CD14-positive monocyte (primary cell): ENCODE measurements at places on chromosomes 6 and 20.
A peak's percentile ranks its signal among the peaks of the same experiment; 100 is the strongest.

- DNase-seq, result no peak
Observed at GRCh38 chr20:41245086-41245707, 72.3 kb downstream of the ZHX3 start.

DNA sequence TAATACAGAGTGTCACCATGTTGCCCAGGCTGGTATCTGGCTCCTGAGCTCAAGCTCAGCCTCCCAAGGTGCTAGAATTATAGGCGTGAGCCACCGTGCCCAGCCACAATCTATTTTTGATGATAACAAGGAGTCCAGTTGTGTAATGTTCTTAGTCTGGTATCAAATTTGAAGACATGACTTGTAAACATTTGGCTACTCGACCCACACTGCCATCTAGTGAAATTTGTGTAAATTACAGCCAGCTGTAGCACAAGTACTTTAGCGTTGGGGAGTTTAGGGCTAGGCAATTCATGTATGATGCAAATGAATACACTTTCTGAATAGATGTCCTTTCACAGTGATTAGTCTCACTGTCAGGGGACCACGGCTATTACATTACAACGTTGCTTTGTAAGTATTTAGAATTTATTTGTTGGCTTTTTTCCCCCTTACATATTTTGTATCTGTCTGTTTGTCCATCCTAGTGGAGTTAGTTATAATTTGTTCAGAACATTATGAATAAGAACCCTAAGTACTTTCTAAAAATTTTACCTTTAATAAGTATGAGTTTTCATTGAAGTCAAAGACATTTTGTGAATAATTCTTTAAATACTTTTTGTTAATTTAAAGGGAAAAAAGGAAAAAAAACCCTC is 139.7 kb downstream of the PRDM13 start:
- peak; percentile 39 for DNase-seq

DNA sequence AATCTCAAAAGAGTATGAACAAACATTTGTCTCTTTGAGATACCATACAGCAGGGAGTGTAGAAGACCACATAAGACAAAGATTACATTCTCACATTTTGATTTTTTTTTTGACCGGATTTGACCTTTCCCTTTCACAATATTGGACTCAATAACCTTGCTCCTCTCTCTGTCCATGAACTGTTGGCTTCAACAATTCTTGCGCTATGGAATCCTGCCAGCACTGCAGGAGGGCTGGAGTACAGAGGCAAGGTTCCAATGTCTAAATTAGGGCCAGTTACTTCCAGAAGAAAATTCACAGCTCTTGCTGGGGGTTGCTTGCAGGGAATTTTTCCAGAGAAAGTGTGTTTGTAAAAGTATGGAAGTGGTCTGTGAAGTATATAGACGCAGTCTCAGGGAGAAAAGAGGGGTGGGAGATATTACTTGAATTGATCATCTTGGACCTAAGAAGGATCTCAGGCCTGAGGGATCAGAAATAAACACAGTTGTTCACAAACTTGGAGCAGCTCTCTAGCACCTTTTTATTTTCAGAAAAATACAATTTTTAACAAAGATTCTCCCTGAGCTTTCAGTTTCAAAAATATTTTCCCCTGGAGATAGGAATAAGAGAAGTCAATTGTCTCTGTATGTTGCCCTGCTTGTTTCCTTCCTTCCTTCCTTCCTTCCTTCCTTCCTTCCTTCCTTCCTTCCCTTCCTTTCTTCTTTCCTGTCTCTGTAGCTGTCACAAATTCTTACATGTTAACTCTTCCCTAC is 765.9 kb downstream of the BCKDHB start:
- DNase-seq, result no peak

GRCh38 chr6:167892835-167893815 is 66.4 kb downstream of the AFDN start:
- no peak for DNase-seq

- no peak for DNase-seq
Observed at GRCh38 chr6:150636808-150637207, 37.1 kb downstream of the PLEKHG1 start.

- DNase-seq, result no peak
Observed at GRCh38 chr6:25774120-25774715, 19.7 kb downstream of the SLC17A4 start.

- DNase-seq, result no peak
Observed at GRCh38 chr6:50091641-50092040, 41.9 kb upstream of the DEFB112 start.

GRCh38 chr6:34543421-34543820 is 12.7 kb downstream of the SPDEF start:
- no peak for DNase-seq

GRCh38 chr6:160177220-160177619 is 55.6 kb downstream of the SLC22A1 start:
- no peak for DNase-seq
